ENCODE measurements at places on chromosomes 6 and 20. TPM values are rescaled to one million over a fixed set of nuclear protein-coding genes. Genes with fewer than 3 reads are reported as not detected.

KIAA0408 gene
- 10.6 TPM for total RNA-seq

HRH3 gene
- total RNA-seq = not detected

- peak; percentile 94 for DNase-seq
Measured at GRCh38 chr6:33271468-33272274, at the start of the genes RPS18 and VPS52. TSS of gene RPS18 (plus strand) at chr6:33272075. CDS start at chr6:33272120, 45 bp downstream. TSS of gene VPS52 (minus strand) at chr6:33271876. CDS start at chr6:33271675, 201 bp downstream.

GRCh38 chr6:30821862-30822784, 62.2 kb upstream of the DDR1 start:
- DNase-seq = no peak

GRCh38 chr6:17892097-17892686, 95.2 kb downstream of the KIF13A start:
- no peak for DNase-seq

GRCh38 chr6:39082310-39082709, 32.7 kb downstream of the SAYSD1 start:
- DNase-seq = no peak

GRCh38 chr20:9054176-9054575, 14.7 kb upstream of the PLCB4 start:
- DNase-seq = no peak
